ENCODE measurements at places on chromosomes 6 and 20. TPM values are rescaled to one million over a fixed set of nuclear protein-coding genes. Genes with fewer than 3 reads are reported as not detected.

TNNC2 gene
- total RNA-seq = 5.7 TPM

OR12D2 gene
- total RNA-seq = not detected

SNPH gene
- total RNA-seq = 4.0 TPM

LAMA4 gene
- total RNA-seq = 0.92 TPM

DYNLT2 gene
- 1.6 TPM for total RNA-seq

CNR1 gene
- total RNA-seq = 3.1 TPM

FOXS1 gene
- not detected for total RNA-seq

CDH4 gene
- total RNA-seq = 7.4 TPM

BPI gene
- not detected for total RNA-seq

RTF2 gene
- total RNA-seq = 51.4 TPM
